Colonic mucosa (tissue), 4 donors: ENCODE measurements at places on chromosomes 5 and 9. TPM values are rescaled to one million over a fixed set of nuclear protein-coding genes. Genes with fewer than 3 reads are reported as not detected.

The SPINK13 gene
- 0.40 TPM for total RNA-seq

The RGS14 gene
- 10.1 TPM for total RNA-seq

The WWC1 gene
- total RNA-seq = 33.3 TPM

The ABCA1 gene
- 11.2 TPM for total RNA-seq

The CYSRT1 gene
- total RNA-seq = 0.64 TPM

The ADAMTS12 gene
- 0.42 TPM for total RNA-seq

The MYORG gene
- 68.6 TPM for total RNA-seq
